Adipocyte (in vitro differentiated cells): ENCODE measurements at places on chromosomes 2 and 18.

GRCh38 chr2:144489315-144489916 is 30.5 kb downstream of the ZEB2 start:
- no peak for DNase-seq

- peak; percentile 59 for DNase-seq
These were observed 102.9 kb upstream of the SLC8A1 start for GRCh38 chr2:40554665-40555294.

DNA sequence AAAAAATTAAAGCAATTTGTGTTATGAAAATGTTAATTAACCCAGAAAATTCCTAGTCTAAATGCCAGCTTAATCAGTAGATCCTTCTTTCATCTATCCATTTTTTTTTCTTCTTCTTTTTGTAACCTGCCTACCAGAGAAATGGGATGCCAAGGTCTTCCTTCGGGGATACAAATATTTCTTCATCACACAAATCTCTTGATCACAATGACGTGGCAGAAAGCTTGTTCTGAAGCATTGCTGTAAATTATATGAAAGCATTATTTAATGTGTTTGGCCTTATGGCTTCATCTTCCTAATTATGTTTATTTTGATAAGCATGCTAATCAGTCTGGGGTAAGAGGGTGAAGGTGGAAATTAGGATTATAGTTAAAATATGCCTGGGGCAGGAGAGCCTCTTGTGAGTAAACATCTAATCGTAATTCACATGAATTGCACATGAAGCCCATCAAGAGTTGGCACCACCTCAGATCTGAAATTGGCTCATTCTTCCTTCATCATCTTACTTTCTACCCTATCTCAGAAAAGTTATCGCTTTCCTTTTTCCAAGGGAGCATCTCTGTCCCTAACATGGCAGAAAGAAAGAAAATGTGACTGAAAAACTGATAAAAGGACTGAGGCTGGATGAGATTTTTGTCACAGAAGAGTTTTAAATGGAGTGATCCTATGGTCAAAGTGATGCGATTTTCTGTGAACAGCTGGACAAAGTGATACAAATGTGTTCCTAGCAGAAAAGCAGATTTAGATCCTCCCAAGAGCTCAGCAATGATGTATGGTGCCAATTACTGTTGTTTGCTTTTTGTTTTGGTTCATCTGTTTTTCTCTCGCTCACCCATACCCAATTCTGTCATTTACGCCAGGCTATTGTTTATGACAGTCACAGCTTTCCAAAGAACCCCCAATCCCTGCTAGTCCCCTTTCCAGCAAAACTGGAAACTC is 76.9 kb upstream of the PMAIP1 start:
- DNase-seq, result peak; percentile 15

DNA sequence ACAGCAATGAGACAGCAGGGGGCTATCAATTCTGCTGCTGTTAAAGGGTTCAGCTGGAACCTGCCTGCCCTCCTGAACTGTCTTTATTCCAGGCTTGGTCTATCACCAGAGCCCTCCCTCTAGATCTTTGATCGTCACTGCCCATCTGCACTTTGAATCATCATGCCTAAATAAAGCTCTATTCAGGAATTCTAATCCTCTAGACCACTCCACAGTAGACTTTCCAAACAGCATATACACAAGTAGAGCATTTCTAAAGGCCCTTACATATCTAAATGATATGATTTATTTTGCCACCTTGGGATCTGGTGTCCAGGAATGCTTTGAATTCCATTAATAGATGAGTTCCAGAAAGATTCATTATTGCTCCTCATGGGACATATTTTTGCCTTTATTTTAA is 542.1 kb upstream of the SYT4 start:
- DNase-seq, result no peak

DNA sequence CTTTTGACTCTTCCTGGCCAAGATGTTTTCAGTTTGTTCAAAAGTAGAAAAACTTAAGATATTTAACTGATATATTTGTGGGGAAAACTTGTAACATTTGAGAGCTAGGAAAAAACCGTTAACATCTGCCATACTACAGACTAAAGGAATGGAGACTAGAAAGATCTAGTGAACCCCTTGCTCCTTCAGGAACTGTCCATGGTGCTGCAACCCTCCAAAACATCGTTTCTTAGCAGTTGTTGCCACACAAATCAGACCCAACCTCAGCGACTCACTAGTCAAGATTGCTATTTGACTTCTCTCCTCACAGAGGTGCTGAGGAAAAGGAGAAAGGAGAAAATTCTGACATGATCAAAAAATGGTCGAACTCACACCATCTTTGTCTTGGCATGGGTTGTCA is 393.8 kb upstream of the LYPD1 start:
- DNase-seq, result peak; percentile 34

DNA sequence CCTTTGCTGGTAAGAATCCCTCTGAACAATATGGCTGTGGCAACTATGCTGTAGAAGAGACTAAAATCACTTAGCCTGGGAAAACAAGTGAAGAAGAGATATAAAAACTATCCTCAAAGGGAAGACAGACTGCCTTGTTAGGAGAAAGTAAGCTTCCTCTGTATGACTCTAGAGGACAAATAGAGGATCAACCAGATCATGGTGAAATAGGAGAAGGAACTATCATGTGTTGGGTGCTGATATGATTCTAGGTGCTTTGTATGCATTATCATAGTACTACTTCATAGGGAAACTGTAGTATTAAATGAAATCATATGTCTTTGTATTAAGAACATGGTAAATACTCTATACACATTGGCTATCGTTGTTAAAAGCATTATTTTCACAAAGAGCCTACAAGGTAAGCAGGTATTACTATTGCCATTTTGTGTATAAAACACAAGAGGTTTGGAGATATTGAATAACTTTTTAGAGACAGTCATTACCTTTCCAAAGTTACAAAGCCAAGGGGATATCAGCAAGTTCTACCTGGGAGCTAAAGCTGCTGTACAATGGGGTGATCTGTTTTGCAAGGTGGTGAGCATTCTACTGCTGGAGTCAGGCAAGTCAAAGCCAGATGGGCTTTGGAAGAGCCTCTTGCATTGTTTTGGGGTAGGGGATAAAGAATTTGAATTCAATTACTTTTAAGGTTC is 402.6 kb downstream of the ALK start:
- DNase-seq, result peak; percentile 24

DNA sequence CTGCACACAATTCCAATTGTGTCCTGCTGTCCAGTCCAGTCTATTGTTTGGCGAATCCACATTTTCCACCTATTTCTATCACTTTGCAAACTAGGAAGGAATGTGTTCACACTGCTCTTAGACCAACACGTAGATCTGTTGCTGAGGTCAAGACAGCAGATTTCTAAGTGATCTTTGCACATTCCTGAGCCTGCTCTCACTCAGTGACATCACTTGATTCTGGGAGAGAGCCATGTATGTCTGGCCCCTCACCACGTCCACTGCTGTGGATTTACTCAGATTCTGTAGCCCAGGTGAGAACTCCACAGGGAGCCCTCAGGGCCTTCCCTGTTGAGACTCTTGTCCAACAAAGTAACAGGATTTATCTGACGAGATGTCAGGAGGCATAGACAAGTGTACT is 317.2 kb downstream of the TSN start:
- DNase-seq, result no peak

- no peak for DNase-seq
These were observed 150.5 kb upstream of the L3MBTL4 start for GRCh38 chr18:6564950-6565814.

- no peak for DNase-seq
These were observed 193.0 kb downstream of the ACKR3 start for GRCh38 chr2:236762628-236763027.

DNA sequence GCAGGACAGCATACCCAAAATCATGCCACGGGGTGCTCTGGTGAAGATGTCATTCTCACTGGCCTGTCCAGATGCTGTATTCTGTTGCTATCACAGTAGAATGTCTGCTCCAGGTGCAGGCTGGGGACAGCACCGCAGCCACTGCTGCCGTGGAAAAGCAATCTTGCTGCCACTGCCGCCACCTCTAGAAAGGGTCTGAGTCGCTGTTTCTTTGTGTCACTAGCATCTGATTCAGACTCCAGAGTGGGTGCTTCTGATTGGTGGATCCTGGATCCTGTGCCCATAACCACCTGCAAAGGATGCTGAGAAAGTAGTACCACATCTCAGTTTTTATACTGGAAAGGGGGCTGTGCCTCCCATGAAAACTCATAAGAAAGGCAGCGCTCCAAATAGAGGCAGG is 45.3 kb upstream of the CTLA4 start:
- no peak for DNase-seq

GRCh38 chr2:219684721-219685689 is 57.6 kb downstream of the SLC4A3 start:
- DNase-seq, result peak; percentile 56

GRCh38 chr18:56541340-56541739 is 97.1 kb downstream of the TXNL1 start:
- DNase-seq, result no peak

- no peak for DNase-seq
These were observed 17.6 kb downstream of the ZEB2 start for GRCh38 chr2:144502369-144502768.

GRCh38 chr2:23478087-23478932 is 93.3 kb downstream of the KLHL29 start:
- no peak for DNase-seq

GRCh38 chr2:173472112-173472511 is 117.4 kb downstream of the CDCA7 start:
- no peak for DNase-seq

- DNase-seq, result peak; percentile 97
These were observed 12.0 kb upstream of the E2F6 start for GRCh38 chr2:11477994-11478393.

DNA sequence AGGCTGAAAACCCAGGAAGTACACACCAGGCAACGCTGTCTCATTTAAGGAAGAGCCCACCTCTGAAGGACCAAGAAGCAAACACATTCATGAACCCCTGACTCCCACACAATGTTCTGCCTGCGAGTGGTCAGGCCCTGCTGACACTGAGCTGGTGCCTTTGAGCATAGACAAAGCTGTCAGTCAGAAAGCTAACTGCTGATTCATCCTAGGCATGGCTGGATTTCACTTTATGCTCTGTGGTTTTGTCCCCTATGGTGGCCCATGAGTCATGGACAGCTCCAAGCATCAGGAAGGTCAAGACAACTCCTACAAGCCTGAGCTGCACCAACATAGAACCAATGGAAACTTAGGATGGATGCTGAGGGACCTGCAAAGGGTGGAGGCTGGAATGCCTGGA is 78.9 kb downstream of the UXS1 start:
- DNase-seq, result peak; percentile 40

DNA sequence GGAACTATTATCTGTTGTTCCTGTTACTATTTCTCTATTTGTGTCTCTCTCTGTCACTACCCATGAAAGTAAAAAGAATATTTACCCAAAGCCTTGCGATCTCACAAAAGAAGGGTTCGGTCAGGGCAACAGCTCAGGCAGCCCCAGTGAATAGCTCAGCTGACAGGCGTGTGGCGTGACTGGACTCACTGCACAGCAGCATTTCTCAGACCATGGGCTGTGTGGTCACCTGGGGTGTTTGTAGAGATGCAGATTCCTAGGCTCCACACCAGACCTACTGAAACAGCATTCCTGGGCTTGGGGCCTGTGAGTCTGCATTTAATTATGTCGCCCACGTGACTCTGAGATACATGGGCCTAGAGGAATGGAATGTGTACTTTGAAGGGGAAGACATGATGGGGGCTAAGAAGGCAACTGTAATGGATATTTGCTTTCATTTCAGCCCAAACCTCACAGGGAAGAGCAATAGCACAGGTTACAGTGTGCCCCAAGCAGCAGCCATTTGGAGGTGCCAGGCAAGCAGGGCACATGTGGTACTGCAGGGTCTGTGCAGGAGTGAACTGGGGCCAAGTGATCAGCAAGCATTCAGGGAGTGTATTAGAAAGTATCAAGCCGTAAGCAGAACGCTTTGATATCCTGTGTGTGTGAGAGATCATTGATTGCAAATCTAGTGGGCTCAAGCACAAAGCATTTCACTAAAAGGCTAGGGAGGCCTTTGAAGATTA is 90.4 kb upstream of the RBMS1 start:
- DNase-seq, result no peak

DNA sequence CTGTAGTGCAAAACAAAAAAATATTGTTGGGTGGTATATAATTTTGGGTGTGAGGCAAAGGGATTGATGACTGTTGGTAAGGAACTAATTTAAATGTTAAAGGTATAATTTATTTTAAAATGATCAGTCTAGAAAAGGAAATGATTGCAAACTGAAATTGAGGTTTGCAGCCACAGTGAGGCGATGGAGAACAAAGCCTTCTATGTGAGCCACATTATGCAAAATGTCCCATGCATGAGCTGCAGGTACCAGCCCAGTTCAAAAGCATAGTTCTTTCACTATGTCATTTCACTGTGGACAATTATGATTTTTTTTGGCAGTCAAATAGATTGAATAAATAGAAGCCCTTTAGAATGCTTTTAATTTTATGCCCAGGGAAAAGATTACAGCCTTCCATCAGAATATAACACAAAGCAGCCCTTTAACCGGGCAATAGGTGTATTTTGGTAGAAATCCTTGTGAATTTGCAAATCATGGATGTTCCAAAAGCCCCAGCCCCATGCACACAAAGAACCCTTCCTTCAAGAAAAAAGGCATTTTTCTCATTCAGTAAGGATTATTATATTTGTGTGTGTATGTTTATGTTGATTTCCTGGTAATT is 1.7 kb downstream of the MAP2 start:
- DNase-seq, result peak; percentile 76

GRCh38 chr2:181446985-181447384 is 10.2 kb upstream of the ITGA4 start:
- no peak for DNase-seq

DNA sequence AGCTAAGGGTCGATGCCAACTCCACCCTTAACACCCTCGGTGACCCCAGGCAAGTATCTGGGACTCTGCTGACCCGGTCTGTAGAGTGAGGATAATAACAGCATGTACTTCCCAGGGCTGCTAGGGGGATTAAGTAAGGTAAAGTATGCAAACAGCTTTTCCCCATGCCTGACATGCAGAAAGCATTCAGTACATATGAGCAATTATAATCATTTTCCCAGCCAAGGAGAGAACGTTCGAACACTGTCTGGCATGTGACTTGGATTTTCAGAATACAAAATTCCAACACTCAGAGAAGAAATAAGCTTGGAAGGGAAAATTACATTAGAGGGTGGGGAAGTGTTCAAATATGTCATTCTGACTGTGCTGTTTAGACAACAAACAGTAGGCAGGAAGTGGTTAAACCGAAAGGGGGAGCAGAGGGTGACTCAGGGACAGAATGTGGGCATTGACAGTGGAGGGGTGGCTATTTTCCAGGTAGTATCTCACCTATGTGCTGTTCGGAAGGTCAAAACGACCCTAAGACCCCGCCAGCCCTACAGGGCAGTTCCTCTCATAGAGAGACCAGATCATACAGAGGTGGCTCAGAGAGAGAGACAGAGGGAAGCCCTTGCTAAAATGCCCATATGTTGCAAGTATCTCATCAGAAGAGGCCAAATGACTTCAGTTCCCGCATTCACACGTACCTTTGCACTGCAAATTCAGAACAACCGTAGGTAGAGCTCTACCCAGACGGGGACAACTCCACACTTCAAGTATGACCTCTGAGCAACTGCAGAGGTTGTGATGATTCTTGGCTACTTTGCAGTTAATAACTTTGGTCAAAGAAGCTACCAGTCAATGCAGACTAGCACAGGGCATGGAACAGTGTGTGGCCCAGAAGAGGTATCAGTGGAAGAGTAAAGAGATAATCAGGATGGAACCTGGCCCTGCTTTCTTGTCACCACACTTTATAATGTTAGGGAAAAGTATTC is 14.8 kb downstream of the ASPRV1 start:
- DNase-seq, result peak; percentile 23

- DNase-seq, result no peak
These were observed 4.3 kb downstream of the SOCS6 start for GRCh38 chr18:70293166-70293565.

- DNase-seq, result no peak
These were observed 176.8 kb downstream of the ZNF407 start for GRCh38 chr18:74774486-74774885.
